ENCODE measurements at places on chromosomes 12 and 14. TPM values are rescaled to one million over a fixed set of nuclear protein-coding genes. Genes with fewer than 3 reads are reported as not detected.

Gene KCNH3
- 4.0 TPM for total RNA-seq

Gene SLC10A1
- total RNA-seq: not detected

Gene GYS2
- not detected for total RNA-seq

Gene SOX5
- total RNA-seq: 0.34 TPM

All from activated T-cell treated with anti-CD3 and anti-CD28 coated beads, Interleukin-2, amount 50 U/mL, for 4 hours (primary cell).